ENCODE measurements at places on chromosomes 4 and X. TPM values are rescaled to one million over a fixed set of nuclear protein-coding genes. Genes with fewer than 3 reads are reported as not detected.

Gene SLC26A1
- total RNA-seq: 0.08 TPM

Gene XAGE2
- not detected for total RNA-seq

Gene PPEF1
- not detected for total RNA-seq

Gene SMIM10
- 2.3 TPM for total RNA-seq

Gene MAGEC2
- not detected for total RNA-seq

Gene PPBP
- not detected for total RNA-seq
